Bronchial smooth muscle cell (primary cell): ENCODE measurements at places on chromosomes 1 and 21. TPM values are rescaled to one million over a fixed set of nuclear protein-coding genes. Genes with fewer than 3 reads are reported as not detected.

ASCL5 gene
- not detected in 2 replicates for total RNA-seq

CRP gene
- total RNA-seq = not detected in 2 replicates

CD84 gene
- not detected in 2 replicates for total RNA-seq

SAMD11 gene
- 7.5 and 30.3 TPM in 2 replicates for total RNA-seq

CGN gene
- under 0.01 and 0.16 TPM in 2 replicates for total RNA-seq

SPATA21 gene
- not detected in 2 replicates for total RNA-seq

HFM1 gene
- under 0.01 and 0.43 TPM in 2 replicates for total RNA-seq
